Occipital lobe (tissue), 3 donors: ENCODE measurements at places on chromosomes 13 and 19. TPM values are rescaled to one million over a fixed set of nuclear protein-coding genes. Genes with fewer than 3 reads are reported as not detected.
A peak's percentile ranks its signal among the peaks of the same experiment; 100 is the strongest.

GRCh38 chr13:54165581-54166215 is 1137.1 kb downstream of the OLFM4 start:
- DNase-seq, result no peak

GRCh38 chr19:7871437-7872305 is 2.5 kb downstream of the PRR36 start:
- peak; percentile 42 for DNase-seq

DNA sequence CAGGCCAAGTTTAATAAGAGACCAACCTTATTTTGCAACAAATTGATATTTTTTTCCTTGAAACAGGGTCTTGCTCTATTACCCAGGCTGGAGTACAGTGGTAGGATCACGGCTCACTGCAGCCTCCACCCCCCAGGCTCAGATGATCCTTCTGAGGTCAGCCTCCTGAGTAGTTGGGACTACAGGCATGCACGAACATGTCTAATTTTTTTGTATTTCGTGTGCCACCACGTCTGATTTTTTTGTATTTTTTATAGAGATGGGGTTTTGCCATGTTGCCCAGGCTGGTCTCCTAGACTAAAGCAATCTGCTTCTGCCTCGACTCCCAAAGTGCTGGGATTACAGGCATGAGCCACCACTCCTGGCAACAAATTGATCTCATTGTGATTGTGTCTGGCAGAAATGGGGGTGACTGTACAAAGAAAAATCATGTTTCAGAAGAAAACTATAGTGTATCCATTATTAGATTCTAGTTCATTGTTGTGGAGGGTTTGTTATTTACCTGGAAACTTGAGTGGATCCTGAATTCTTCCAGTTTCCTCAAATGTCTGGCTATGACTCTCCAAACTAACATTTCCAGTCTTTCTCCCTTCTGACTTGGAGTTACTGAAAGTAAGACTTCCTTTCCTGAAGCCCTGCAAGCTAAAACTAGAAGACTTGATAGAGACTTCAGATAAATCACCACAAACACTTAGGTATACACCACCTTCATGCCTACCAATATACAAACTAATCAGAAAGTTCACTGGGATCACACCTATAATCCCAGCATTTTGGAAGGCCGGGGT is 17.3 kb upstream of the AKT2 start:
- no peak for DNase-seq

DNA sequence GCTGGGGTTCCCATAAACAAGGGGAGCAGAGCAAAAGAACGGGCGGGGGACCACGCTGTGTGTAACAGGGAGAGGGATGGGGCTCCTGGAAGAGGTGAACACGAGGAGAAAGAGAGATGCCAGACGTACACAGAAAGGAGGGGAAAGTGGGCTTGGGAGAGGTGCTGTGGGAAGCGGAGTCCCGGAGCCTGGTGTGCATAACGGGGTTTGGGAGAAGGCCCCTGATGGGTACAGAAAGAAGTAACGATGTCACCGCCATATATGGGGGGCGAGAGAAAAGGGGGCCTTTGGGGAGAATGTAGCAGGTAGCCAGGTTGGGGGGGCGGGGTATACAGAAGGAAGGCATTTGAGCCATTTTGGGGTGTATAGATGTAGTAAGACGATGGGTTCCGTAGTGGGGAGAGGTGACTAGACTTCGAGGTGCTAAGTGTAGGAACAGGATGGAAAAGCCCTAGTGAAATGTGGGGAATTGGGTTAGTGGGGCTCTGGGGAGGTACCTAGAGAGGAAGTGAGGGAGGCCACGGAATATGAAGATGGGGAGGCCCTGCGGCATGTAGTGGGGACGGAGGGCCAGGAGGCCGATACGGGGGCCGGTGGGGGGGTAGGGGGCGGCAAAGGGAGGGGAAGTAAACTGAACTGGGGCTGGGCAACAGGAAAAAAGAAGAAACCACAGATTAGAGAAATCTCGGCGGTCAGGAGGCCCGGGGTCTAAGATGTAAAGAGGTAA is 787 bp downstream of the ZNF580 start:
- DNase-seq, result no peak

DNA sequence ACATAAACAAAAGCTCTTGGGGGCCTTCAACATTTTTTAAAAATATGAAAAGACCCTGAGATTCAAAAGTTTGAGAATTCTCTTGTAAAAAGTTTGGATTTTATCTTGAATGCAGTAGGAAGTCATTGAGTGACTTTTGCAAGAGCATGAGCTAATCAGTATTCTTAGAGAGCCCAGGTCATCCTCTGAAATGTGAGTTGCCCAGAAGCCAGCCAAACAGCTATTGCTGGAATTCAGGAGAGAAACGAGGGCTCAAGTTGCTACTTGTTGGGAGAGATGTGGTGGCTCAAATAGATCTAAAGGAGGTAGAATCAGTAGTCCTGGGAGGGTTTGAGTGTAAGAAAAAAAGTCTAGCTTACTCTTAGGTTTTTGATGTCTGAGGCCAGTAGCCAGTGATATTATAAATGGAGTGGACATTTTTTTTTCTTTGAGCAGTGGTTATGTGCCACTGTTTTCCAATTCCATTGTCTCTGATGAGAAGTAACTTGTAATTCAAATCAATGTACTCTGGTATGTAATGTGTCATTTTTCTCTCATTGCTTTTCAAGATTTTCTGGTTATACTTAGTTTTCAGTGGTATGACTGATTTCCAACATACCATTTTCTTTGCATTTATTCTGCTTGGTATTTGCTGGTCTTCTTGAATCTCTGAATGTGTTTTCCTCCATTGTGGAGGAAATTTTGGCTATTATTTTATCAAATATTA is 30.7 kb downstream of the LMO7 start:
- DNase-seq, result no peak

- DNase-seq, result no peak
Measured at GRCh38 chr13:75469047-75469446, 12.9 kb downstream of the TBC1D4 start.

GRCh38 chr19:32675720-32676185 is at the start of gene RGS9BP:
Gene RGS9BP (plus strand): TSS chr19:32675848. CDS start chr19:32676264, 416 bp downstream.
- peak; percentile 64 for DNase-seq

GRCh38 chr13:59459972-59460371 is 703.8 kb downstream of the DIAPH3 start:
- DNase-seq, result no peak

DNA sequence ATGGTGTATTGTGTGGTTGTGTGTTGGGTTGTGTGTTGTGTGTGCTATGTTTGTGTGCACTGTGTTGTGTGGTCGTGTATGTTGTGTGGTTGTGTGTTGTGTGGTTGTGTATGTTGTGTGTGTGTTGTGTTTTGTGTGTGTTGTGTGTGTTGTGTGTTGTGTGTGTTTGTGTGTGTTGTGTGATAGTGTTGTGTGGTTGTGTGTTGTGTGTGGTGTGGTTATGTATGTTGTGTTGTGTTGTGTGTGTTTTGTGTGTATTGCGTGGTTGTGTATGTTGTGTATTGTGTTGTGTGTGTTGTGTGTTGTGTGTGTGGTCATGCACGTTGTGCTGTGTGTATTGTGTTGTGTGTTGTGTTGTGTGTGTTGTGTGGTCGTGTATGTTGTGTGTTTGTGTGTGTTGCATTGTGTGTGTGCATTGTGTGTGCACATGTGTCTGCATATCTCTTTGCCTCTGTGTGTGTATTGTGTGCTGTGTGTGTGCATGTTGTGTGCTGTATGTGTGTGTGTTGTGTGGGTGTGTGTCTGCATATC is 2.9 kb downstream of the C3 start:
- DNase-seq, result no peak

- no peak for DNase-seq
Measured at GRCh38 chr13:110863685-110864084, 51.2 kb downstream of the ANKRD10 start.

DNA sequence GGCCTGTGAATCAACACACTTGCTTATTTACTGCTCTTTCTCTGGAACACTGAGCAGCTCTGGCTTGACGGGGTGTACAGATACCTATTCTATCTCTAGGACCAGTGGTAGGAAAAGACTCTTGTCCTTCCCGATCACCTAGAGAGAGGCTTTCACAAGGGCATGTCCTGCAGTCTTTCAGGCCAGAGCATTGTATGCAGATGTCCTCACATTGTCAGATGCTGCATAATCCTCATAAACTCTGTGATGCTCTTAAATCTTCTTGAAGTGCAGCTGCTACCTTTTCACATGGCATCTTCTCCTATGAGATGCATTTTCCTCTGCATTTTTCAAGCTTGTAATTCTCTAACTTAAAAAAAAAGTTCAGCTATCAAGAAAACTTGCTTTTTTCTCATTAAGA is 369.4 kb downstream of the OLFM4 start:
- no peak for DNase-seq

DNA sequence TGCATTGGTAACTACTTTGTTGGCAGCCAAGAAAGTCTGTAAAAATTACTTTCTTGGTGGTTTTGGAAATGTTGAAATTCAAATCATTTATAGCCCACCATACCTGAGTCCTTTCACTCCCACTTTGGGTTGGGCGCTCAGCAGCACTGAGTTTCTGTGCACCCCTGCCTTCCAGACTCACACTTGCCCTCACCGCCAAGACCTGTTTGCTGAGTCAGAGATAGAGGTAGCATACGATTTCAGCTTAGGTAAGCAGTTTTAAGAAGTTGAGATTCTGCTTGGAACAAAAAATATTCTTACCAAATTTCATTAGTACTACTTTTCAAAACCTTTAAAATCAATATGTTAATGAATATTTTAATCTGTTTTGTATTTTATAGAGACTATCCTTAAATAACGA is 12.6 kb downstream of the MPHOSPH8 start:
- DNase-seq, result no peak

DNA sequence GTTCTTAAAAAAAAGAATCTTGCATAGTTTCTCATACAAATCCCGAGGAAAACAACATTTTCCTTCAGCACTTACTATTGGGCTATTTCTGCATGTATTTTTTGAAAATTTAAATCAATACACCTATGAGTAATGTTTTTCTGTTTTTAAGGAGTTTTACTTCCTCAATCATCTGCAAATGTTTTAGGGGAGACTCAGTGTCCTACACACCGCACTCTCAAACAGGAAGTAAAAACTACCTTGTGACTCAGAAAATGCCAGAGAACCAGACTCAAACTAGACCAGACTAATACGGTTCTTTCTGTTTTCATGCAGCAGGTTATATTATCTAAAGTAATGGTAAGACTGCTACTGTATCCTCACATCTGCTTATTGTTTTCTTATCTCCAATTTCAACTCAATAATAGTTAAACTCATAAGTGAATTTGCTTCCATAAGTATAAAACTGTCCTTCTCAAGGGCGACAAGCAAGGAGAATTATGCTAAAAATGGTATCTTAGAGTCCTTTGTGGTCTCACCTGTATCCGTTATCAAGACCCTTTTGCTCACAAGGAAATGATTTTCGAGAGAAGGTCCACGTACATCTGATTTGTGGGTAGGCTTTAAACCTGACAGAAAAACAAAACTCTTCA is 52.5 kb downstream of the FLT3 start:
- DNase-seq, result no peak

GRCh38 chr19:29255006-29255405 is 42.1 kb upstream of the UQCRFS1 start:
- no peak for DNase-seq

DNA sequence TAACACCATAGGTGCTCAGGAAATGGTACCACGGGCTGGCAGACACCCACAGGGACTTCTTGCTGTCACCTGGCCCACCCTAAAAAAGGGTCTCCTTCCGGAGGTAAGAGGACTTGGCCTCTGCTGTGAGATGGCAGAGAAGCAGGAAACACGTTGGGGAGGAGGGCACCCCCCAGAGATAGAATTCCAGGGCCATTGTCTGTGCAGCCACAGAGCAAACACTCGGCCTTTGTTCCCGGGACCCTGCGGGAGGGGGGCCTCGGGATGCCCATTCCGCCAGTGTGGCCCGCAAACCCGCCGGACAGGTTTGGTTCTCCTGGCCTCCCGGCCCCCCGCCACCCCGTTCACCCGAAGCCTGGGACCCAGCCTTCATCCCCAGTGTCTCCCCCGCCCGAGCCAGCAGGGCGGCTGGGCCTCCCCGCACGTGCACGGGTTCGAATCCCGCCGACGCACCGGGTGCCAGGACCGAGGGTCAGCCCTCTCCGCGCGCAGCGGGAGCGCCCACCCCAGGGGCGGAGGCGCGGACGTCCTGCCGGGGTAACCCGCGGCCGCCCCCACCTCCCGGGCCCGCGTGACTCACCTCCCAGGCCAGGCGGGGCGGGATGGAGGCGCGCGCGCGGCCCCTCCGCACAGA is 714 bp downstream of the PLPP2 start:
- DNase-seq, result peak; percentile 37

- DNase-seq, result no peak
Measured at GRCh38 chr19:15463861-15464371, 428 bp downstream of the RASAL3 start.

DNA sequence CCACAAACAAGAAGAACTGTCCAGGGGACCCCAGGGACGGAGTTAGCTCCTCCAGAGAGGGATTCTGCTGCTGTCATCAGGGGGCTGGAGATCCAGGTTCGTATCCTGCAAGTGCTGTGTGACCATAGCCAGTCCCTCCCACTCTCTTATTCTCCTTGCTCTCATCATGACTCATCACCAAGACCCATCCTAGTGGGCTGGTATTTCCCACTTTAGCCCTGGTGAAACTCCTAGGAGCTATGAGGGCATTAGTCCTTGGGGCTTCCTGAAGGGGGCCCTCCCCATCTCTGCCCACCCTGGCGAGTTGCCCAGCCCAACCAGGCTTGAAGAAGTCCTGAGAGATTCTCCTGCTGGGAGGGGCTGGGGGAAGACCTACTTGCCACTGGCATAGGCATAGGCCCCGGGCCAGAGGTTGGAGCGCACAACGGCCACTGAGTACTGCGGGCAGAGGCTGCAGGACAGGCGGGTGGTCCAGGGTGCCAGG is 7.5 kb upstream of the DMWD start:
- no peak for DNase-seq

DNA sequence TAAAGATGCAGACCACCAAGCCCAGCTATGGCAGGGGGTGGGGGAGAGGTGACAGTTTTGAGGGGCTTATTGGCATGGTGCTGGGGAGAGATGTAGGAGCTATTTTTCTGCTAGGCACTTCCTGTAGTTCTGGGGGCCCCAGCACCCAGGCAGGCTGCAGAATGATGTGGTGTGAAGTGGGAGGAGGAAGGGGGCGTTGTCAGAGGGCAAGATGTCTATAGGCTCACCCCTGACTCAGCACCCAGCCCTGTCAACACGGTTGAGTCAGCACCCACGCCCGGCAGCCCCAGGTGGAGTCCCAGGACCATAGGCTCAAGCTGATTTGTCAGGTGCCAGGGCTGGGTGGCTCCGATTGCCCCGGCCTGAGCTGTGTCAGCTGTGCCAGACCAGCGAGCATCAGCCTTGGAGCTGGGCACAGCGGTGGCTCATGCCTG is 5.8 kb downstream of the KLF2 start:
- DNase-seq, result no peak

GRCh38 chr19:2289714-2290435 is 7.9 kb upstream of the PEAK3 start:
- no peak for DNase-seq

The MAG gene
- total RNA-seq, result 0.47 TPM

The SYNE4 gene
- total RNA-seq, result not detected

The LRRC63 gene
- 2.0 TPM for total RNA-seq

The SLC1A6 gene
- 72.2 TPM for total RNA-seq

The CKM gene
- 1.2 TPM for total RNA-seq

The RHPN2 gene
- 3.0 TPM for total RNA-seq

The MBD3L2 gene
- total RNA-seq, result not detected

The NR1H2 gene
- total RNA-seq, result 18.9 TPM

The EIF3K gene
- total RNA-seq, result 149 TPM

The SBSN gene
- not detected for total RNA-seq

The RASAL3 gene
- 0.47 TPM for total RNA-seq

The KIR3DL1 gene
- not detected for total RNA-seq

The ZNF763 gene
- 6.7 TPM for total RNA-seq

The LENG1 gene
- total RNA-seq, result 4.2 TPM

The CEACAM21 gene
- total RNA-seq, result 1.6 TPM
